ENCODE measurements at places on chromosomes 5 and 9.

DNA sequence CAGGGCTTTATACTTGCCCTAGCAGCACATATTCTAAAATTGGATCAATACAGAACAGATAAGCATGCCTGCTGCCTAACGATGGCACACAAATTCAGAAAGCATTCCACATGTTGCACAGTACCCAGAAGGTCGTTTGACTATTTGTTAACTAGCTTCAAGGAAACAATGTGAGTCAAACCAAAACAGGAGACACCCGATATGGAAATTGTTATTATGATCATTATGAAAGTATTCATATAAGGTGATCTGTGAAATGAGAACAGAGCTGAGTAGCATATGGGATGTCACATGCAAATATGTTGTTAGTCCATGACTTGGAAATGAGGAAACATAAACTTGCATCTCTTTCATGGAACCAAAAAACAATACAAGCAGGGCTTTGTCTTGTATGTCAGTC, 56.3 kb upstream of the BICD2 start:
- no peak for DNase-seq

DNA sequence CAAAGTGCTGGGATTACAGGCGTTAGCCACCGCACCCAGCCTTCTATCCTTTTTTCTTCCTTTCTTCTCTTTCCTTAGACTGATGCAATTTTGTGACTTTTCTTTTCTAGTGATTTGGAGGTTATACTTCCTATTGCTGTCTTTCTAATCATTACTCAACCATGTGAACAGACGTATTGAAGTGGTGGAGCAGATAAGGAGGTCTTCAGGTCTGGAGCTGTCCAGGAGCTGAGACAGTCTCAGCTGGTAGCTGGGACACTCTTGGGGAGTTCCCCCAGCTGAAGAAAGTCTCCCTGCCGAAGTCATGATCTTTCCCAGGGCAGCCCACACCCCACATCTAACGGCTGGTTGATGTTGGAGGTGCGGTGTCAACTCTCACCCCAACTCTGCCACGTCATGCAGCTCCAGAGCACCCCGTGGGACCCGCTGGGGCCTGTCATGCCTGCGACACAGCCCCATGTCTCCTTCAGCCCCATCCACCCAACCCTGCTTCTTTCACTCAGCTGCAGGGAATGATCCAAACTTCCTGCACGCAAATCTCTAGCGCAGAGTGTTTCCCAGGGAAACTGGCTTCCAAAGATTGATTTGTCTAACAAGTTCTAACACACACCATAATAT, 41.1 kb downstream of the NSUN2 start:
- DNase-seq = no peak

- no peak for DNase-seq
These were observed 17.8 kb downstream of the DMRT1 start for GRCh38 chr9:859251-859650.

- no peak for DNase-seq
These were observed 10.7 kb downstream of the LMX1B start for GRCh38 chr9:126624479-126624826.

DNA sequence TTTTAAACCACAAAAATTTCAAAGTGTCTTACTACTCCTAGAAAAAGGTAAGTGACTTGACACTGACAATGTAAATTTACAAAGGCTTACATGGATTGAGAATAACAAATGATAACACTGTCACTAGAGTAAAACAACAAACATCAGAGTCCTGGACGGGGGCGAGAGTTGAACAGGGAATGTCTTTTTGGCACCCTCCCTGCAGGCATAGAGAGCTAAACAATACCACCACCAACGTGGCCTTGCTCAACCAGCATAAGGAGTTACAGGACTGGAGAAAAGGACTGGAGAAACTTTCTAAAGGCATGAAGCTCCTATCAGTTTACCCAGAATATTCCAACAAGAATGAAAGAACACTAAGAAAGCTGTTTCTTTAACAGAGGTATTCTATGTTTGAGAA, 55.3 kb downstream of the PTBP3 start:
- DNase-seq = no peak

DNA sequence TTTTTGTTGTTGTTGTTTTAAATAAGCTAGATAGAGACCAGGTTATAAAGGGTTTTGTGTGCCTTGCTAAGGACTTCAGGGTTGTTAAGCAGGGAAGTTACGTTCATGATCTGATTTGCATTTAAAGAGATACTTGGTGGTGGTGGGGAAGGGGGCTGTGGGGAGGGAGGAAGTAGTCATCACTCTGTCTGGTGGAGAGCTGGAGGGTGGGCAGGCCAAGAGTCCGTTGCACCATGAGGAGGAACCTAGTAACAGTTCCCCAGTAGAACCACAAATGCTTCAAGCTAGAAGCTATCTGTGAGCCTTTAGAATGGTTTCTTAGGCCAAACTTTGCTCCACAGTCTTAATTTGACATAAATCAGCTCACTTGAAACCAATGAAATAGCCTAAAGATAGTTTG, 18.7 kb upstream of the ROPN1L start:
- DNase-seq = no peak

DNA sequence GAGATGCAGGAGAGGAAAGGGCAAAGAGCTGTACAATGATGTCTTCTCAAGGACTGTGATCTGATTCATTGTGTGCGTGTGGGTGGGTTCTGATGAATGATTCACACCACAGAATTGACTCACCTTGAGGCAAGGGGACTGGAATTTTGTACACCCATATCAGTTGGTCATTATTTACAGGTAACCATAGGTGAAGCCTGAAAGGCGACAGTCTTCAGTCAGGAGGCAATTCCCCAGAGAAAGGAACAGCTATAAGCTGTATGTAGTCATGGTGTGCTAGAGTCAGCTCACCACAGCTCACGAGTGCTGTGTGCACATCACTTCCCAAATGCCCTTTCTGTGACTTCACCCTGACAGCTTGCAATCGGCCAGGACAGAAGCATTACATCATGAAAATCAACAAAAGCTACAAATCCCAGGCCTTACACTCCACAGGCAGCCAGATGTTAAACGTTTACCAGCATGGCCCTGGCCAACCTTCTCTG, 87.6 kb upstream of the RPS23 start:
- DNase-seq = no peak

DNA sequence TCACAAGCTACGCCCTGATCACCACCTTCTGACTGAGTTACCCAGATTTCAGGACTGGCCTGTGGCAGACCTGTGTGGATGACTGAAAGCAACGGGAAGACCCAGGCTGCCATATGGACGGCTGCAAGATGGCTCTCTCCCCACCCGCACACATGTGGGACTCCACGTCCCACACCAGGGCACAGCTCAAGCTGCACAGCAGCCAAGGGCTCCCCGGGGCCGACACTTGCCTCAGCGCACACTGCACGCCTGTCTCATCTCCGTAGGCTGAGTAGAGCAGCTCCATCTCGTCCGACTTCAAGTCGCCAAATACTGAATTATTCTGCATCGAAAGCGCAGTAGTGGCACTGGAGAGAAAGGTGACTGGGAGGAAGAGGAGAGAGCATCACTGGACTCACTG, 14.5 kb downstream of the BRD9 start:
- no peak for DNase-seq
